ENCODE measurements at places on chromosomes 1 and 21.

- no peak for DNase-seq
Measured at GRCh38 chr1:11352816-11353799, 80.1 kb downstream of the UBIAD1 start.

DNA sequence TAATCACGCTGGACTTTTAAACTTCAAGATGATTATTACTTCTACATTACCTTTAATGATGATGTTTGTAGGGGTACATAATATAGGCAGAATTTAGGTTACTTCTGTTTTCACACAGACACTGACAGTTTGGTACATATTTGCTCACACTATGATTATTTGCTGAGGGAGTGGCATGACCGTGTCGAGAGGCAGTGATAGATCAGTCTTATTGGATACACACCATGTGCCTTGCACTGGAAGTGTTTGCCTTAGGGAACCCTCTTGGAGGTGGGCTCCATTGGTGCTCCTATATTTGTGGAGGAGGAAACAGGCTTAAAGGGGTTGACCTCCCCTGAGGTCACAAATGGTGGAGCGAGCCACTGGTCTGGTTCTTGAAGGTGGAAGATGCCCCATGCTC lies 132.1 kb downstream of the PRDM2 start:
- DNase-seq: no peak

- no peak for DNase-seq
Measured at GRCh38 chr1:202805886-202806844, 2.1 kb downstream of the KDM5B start.

GRCh38 chr1:187203257-187203656 lies 374.5 kb downstream of the PLA2G4A start:
- peak; percentile 70 for DNase-seq

- no peak for DNase-seq
Measured at GRCh38 chr1:91854852-91855534, 31.0 kb downstream of the TGFBR3 start.

DNA sequence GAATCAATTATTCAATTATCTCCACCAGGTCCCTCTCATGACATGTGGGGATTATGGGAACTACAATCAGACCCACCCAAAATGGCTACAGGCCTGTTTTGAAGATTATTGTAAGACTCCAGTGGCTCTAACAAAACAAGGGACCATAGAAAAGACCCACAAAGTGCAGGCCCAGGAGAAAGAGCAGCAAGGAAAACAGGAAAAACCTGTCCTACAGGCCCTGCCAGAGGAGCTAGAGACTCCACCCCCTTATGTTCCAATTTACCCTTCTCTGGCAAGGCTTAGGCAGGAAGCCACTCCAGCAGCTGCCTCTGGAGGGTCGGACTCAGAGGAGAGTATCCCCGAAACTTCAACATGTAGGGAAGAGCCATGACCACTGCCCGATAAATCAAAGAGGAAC lies 96.5 kb downstream of the LIPI start:
- DNase-seq: no peak

GRCh38 chr1:23897083-23897482 lies 16.1 kb downstream of the CNR2 start:
- DNase-seq: no peak

GRCh38 chr21:39105341-39105765 lies 77.9 kb downstream of the PSMG1 start:
- no peak for DNase-seq

GRCh38 chr1:224087286-224087794 lies 26.6 kb upstream of the FBXO28 start:
- no peak for DNase-seq

DNA sequence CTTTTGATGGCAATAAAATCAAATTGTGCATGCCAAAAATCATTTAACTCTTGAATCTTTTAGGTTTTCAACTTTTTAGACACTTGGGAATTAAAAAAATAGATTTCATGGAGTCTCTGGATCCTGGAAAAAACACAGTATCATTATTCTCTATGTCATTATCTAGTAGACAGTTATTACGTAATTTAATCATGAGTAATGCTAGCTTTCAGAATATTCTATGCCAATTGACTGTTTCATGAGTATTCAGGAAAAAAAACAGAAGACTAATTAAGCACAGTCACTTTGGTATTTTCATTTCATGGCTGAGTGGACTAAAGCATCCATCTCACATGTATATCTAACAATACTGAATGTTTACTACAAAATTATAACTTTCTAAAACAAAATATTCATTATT lies 44.0 kb downstream of the ODF2L start:
- DNase-seq: peak; percentile 44

DNA sequence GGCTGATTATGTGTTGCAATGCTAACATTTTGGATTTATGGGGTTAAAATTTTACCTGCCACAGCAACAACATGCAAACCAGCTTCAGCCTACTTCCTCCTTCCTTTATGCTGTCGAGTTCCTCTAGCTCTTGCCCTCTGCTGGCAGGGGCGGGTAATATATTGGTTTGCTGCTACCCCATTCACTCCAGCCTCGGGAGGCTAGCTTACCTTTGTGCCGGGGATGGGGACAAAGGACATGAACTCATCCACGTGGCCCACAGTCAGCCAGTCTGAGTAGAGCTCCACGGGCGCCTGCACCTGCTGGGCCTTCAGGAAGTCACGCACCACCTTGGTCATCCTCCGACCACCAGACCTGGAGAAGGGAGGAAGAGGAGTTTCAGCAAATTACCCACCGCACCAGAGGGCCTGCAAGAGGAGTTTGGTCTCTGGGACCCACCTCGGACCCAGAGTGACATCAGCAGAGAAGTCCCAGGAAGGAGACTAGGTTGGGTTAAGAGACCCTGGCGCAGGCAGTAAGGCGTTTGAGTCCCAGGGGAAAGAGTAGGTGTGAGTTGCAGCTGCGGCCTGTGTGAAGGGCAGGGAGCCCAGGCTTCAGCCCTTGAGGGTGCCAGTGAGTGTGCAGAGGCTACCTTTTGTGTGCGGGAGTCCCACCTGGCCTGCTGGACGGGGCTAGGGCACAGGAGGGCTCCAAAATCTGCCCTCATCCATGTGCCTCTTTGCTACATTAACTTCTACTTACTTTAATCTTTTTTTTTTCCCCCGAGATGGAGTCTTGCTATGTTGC lies 21.8 kb upstream of the SDHB start:
- DNase-seq: peak; percentile 11

DNA sequence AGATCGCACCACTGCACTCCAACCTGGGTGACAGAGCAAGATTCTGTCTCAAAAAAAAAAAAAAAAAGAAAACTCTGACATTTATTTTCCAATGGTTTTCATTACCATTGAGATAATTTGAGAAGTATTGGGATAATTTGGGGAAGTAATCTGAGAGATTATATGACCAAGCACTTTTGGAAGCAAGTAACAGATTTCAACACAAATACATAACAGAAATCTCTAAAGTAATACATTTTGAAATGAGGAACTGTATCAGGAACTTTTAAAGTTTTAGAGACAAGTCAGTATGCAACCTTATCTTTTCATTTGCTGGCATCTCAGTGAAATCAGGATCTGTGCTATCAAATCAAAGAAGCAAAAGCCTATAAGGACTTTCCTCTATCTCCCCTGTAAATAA lies 25.4 kb upstream of the SLC16A1 start:
- no peak for DNase-seq

DNA sequence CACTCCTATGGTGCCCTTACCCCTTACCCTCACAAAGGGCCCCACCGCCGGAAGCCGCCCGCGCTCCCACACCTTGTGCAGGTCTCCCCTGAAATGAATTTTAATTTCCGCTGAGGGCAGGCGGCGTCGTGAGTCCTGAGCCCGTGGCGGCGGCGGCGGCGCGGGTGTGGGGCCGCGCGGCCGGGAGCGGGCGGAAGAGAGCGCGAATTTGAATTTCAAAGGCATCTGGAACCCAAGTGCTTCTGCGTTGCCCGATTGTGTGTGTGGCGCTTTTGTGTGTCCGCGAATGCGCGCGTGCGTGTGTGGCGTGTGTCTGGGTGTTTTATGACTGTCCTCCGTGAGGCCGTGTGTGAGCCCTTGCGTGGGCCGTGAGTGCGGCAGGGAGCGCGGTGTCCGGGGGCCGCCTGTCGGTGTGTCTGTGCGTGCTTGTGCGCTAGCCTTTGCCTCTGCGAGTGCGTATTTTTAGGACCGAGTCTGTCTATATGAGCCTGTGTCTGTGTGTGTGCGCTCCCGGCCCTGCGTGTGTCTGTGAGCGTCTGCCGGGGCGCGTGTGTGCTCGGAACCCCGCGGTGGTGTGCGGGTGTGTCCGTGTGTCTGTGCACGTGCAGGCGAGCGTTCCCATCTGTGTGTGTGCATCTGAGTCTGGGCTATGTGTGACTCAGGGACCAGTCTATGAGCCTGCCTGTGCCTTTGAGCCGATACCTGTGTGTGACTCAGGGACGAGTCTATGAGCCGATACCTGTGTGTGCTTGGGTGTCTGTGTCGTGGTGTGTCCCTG lies 7.9 kb upstream of the ADGRB2 start:
- no peak for DNase-seq

DNA sequence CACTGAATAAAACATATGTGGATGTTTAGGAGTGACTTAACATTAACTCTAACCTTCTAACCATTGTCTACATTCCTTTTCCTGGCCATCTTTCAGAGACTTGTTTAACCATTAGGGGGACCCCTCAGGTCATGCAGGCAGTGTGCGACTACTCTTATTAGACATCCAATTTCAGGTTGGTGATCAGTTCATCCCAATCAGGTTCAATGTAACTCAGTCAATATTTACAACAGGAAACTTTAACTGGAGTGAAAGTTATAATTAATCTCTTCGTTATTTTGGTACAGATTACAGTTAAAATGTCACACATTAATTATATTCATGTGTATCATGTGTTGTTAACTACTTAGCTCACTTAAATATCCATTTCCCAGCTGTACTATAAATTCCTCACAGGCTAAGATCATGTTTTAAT lies 68.8 kb upstream of the RGS1 start:
- peak; percentile 47 for DNase-seq

All from fibroblast of skin of right biceps (primary cell).